Purkinje cell (primary cell): ENCODE measurements at places on chromosomes 7 and 10. TPM values are rescaled to one million over a fixed set of nuclear protein-coding genes. Genes with fewer than 3 reads are reported as not detected.

Gene PDZD7
- 0.77 and 5.0 TPM in 2 replicates for polyA plus RNA-seq

Gene CYP17A1
- not detected in 2 replicates for polyA plus RNA-seq

Gene DLG5
- 0.12 TPM in 1 of 2 replicates, not detected in the other for polyA plus RNA-seq

Gene SUN3
- not detected in 2 replicates for polyA plus RNA-seq

Gene RGR
- polyA plus RNA-seq: 3.0 and 5.1 TPM in 2 replicates

Gene ZNF736
- 2.2 and 8.6 TPM in 2 replicates for polyA plus RNA-seq

Gene PLAU
- not detected in 2 replicates for polyA plus RNA-seq

Gene MYH16
- polyA plus RNA-seq: not detected in 2 replicates

Gene CTAGE4
- polyA plus RNA-seq: not detected in 2 replicates

Gene SHTN1
- polyA plus RNA-seq: 55.0 and 70.4 TPM in 2 replicates

Gene FAM25G
- polyA plus RNA-seq: not detected in 2 replicates

Gene ERVW-1
- polyA plus RNA-seq: 1.5 TPM in 1 of 2 replicates, not detected in the other

Gene MUC12
- polyA plus RNA-seq: 1.5 TPM in 1 of 2 replicates, not detected in the other

Gene INA
- polyA plus RNA-seq: 332 and 395 TPM in 2 replicates

Gene KIAA1549
- 1.0 TPM in 1 of 2 replicates, not detected in the other for polyA plus RNA-seq

Gene NANOS1
- 1.4 and 1.6 TPM in 2 replicates for polyA plus RNA-seq

Gene UCN3
- polyA plus RNA-seq: not detected in 2 replicates

Gene CFAP70
- polyA plus RNA-seq: 2.9 and 6.3 TPM in 2 replicates

Gene SPDYE2
- polyA plus RNA-seq: 0.35 TPM in 1 of 2 replicates, not detected in the other

Gene EPHA1
- polyA plus RNA-seq: not detected in 2 replicates

Gene GRM3
- 21.0 and 25.7 TPM in 2 replicates for polyA plus RNA-seq

Gene ARMC3
- 1.2 TPM in 1 of 2 replicates, not detected in the other for polyA plus RNA-seq

Gene CUEDC2
- polyA plus RNA-seq: 42.7 and 48.3 TPM in 2 replicates

Gene NEBL
- 10.8 and 11.1 TPM in 2 replicates for polyA plus RNA-seq

Gene UCMA
- polyA plus RNA-seq: not detected in 2 replicates

Gene LIPJ
- not detected in 2 replicates for polyA plus RNA-seq

Gene RET
- polyA plus RNA-seq: 28.6 and 48.5 TPM in 2 replicates

Gene RAMP3
- polyA plus RNA-seq: 0.24 and 0.86 TPM in 2 replicates

Gene ELN
- not detected in 2 replicates for polyA plus RNA-seq

Gene CNPY1
- polyA plus RNA-seq: 3.8 and 13.5 TPM in 2 replicates

Gene MBL2
- polyA plus RNA-seq: not detected in 2 replicates

Gene ITGA8
- polyA plus RNA-seq: not detected in 2 replicates

Gene ANKRD7
- polyA plus RNA-seq: 5.8 TPM in 1 of 2 replicates, not detected in the other

Gene TMEM184A
- not detected in 2 replicates for polyA plus RNA-seq

Gene TIAL1
- 47.7 and 56.7 TPM in 2 replicates for polyA plus RNA-seq

Gene CUL2
- 43.1 and 54.3 TPM in 2 replicates for polyA plus RNA-seq

Gene PRKRIP1
- polyA plus RNA-seq: 9.6 and 13.9 TPM in 2 replicates

Gene MYL10
- polyA plus RNA-seq: not detected in 2 replicates
